ENCODE measurements at places on chromosomes 7 and 10. TPM values are rescaled to one million over a fixed set of nuclear protein-coding genes. Genes with fewer than 3 reads are reported as not detected.

The VSTM4 gene
- not detected for total RNA-seq

The LEP gene
- total RNA-seq, result not detected

The ANKRD30A gene
- not detected for total RNA-seq

The APBB1IP gene
- total RNA-seq, result not detected

GRCh38 chr7:102320181-102320580 lies 33.5 kb downstream of the SH2B2 start:
- no peak overlapping the region for H3K27ac ChIP-seq
- no peak for DNase-seq
- peaks cover 7% of the 10 kb centered on the region for H3K36me3 ChIP-seq

GRCh38 chr10:1465418-1465911 lies 271.9 kb downstream of the ADARB2 start:
- peak overlapping the region; percentile 29 for H3K4me3 ChIP-seq
- peaks cover 6% of the 10 kb centered on the region for H3K4me1 ChIP-seq
- peak; percentile 66 for DNase-seq
- peaks cover 9% of the 10 kb centered on the region for H3K27me3 ChIP-seq

DNA sequence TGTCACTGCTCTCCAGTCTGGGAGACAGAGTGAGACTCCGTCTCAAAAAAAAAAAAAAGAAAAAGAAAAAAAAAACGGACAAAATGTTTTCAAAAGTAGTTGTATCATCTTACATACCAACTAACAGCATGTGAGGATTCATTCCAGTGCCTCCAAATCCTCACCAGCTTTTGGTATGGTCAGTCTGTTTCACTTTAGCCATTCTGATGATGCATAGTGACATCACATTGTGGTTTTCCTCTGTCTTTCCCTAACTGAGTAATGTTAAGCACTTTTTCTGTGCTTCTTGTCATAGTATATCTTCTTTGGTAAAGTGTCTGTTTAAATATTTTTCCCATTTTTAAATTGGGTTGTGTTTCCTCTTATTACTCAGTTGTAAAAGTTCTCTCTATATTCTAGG lies 251.4 kb upstream of the CTBP2 start:
- H3K27me3 ChIP-seq, result no peaks in the 10 kb centered on the region
- no peak overlapping the region for H3K27ac ChIP-seq
- DNase-seq, result peak; percentile 88

DNA sequence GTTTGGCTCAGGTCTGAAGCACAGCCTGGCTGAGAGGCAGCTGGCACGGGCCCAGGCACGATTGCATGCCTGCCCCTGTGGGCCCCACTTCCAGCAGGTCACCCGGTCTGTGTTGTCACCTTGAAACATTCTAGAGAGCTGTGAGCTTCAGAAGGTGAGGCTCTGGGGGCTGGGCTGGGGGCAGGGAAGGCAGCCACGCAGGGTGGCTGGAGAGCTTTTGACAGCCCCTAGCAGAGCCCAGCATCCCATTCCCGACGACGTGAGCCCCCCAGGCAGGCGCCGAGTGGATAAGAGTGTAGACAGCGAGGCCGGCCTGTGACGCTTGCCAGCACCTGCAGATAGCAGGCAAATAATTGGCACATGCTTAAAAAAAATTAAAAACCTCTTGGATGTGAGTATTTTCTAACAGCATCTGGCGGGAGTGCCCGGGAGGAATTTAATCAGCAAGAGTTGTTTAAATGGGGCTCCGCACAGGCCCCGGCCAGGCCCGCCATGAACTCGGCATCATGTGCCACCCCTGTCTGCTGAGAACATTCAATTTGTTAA lies 212.0 kb upstream of the TBX20 start:
- no peak for DNase-seq
- H3K27ac ChIP-seq, result no peak overlapping the region
- H3K4me1 ChIP-seq, result no peaks in the 10 kb centered on the region
- H3K4me3 ChIP-seq, result no peak overlapping the region
- peaks cover 26% of the 10 kb centered on the region for H3K27me3 ChIP-seq
- H3K36me3 ChIP-seq, result no peaks in the 10 kb centered on the region

DNA sequence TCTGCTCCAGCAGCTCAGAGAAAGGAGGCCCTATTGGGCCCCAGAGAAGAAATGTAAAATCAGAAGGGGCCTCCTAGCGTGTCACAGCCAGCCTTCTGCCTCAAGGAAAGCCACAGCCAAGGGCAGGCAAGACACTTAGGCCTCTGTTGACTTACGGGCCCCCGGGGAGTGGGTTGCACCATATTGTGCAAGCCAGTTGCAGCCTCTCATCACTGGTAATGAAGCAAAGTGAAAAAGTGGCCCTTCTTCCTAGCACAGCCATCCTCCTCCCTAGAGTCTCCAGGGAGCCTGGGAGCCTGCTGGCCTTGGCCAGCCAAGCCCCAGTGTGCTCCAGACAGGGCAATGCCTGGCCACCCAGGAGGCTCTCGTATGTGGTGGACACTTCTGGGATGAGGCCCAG lies 56.2 kb upstream of the GDF10 start:
- no peak overlapping the region for H3K4me3 ChIP-seq
- H3K36me3 ChIP-seq, result no peaks in the 10 kb centered on the region

GRCh38 chr7:158428837-158429753 lies 158.5 kb downstream of the PTPRN2 start:
- peaks cover 31% of the 10 kb centered on the region for H3K4me1 ChIP-seq
- H3K4me3 ChIP-seq, result no peak overlapping the region
- H3K27me3 ChIP-seq, result no peaks in the 10 kb centered on the region

DNA sequence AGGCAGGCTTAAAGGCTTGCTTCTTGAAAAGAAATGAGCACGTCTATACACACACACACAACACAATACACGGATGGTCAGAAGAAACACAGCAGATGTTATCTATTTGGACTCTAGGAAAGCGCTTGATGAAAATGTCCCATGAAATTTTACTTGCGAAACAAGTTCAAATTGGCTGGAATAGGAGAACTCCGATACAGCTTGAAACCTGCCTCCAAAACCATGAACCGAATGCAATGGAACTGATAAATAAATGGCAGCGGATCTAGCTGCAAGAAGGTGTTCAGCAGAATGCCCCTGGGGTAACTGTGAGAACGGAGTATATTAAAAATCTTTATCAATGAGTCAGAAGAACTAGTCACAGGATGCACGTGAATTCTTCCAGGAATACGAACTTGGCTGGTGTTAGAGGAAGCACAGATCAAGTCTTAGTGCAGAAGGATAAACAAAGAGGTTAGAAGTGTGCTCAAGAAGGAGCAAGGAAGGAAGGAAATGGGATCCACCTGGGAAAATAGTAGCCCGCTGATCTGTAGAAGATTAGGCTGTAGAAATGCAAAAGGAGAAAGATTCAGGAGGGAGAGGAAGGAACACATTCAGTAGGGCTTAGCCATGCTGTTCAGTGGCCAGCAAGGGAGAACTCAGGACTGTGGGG lies 142.0 kb upstream of the PRKCQ start:
- peak overlapping the region; percentile 55 for H3K4me3 ChIP-seq
- H3K27me3 ChIP-seq, result no peaks in the 10 kb centered on the region
- H3K36me3 ChIP-seq, result no peaks in the 10 kb centered on the region
- peaks cover 23% of the 10 kb centered on the region for H3K4me1 ChIP-seq
- peak overlapping the region; percentile 95 for H3K27ac ChIP-seq
- DNase-seq, result peak; percentile 96

DNA sequence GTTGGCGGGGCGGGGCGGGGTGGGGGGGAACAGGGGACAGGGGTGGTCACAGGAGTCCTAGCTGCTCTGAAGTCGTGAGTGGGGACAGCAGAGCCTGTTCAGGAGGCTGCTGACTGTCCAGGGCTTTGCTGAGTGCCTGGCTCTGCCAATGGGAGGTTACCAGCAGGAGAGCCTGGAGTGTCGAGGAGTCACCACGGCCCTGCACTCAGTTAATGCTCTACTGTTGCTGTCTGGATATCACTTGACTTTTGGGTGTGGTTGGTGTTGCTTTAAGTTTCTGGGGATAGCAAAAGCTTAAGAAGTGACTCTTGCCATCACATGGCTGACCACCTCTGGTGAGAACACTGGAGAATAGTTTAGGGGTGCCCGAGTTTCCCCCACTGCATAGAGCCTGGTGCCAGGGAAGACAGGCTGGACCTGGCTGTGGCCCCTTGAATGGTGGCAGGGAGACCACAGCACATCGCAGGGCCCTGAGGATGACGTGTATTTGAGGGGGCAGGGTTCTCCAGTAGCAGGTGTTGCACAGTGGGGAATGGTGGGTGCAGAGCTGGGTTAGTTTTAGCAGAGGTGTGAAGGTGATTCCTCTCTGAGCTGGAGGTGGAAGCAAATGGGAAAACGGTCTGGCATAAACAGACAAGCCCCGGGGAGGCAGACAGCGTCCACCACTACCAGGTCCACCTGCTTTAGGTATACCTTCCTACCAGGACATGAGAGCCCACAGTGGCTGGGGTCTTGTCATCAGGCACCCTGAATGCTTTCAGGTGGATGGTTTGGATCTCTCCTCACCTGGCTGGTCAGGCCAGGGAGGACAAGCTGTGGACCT lies 54.2 kb upstream of the CAMK2B start:
- no peaks in the 10 kb centered on the region for H3K27me3 ChIP-seq
- peaks cover 27% of the 10 kb centered on the region for H3K36me3 ChIP-seq
- H3K27ac ChIP-seq, result no peak overlapping the region

- H3K36me3 ChIP-seq, result no peaks in the 10 kb centered on the region
- no peak for DNase-seq
- H3K4me1 ChIP-seq, result no peaks in the 10 kb centered on the region
- no peaks in the 10 kb centered on the region for H3K27me3 ChIP-seq
- no peak overlapping the region for H3K27ac ChIP-seq
Observed at GRCh38 chr7:33754933-33755928, 150.1 kb upstream of the BMPER start.

DNA sequence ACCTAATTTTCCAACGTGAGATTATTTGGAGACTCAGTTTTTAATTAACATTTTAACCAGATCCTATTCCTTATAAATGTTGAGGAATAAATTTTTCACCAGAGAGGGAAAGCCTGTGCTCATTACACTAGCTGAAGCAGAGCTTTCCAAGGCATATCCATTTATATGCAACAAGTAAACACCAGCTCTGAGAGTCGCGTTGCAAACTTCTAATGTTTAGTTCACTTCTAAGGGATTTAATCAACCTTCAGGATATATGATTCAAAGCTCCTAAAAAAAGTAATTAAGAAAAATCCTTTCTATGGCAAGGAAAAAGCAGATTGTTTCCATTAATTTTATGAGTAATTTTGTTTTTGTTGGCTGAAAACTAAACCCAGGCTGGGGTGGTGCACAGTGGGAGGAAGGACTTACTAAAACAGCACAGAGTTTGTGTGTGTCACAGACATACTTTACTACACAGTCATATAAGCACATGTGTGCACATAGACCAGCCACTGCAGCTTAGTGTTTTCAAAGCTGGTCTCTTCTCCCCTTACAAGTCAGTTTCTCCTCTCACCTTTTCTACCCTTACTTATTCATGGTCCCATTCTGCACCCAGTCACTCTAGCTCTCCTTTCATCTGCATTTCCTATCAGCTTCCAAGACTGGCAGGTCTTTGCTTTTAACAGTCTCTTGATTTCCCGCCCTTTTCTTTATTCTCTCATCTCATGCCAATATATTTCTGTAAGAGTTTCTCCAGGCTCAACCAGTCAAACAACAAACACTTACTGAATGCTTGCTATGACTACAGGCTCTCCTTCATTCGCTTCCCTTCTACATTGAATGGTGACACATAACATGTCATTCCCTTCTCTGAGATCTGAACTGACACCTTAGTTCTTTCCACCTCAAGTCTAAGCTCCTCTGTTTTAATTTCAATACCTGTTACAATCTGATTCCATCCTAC lies 81.1 kb upstream of the FZD1 start:
- peaks cover 10% of the 10 kb centered on the region for H3K4me1 ChIP-seq
- no peak overlapping the region for H3K4me3 ChIP-seq
- peak overlapping the region; percentile 54 for H3K27ac ChIP-seq
- DNase-seq, result peak; percentile 78

DNA sequence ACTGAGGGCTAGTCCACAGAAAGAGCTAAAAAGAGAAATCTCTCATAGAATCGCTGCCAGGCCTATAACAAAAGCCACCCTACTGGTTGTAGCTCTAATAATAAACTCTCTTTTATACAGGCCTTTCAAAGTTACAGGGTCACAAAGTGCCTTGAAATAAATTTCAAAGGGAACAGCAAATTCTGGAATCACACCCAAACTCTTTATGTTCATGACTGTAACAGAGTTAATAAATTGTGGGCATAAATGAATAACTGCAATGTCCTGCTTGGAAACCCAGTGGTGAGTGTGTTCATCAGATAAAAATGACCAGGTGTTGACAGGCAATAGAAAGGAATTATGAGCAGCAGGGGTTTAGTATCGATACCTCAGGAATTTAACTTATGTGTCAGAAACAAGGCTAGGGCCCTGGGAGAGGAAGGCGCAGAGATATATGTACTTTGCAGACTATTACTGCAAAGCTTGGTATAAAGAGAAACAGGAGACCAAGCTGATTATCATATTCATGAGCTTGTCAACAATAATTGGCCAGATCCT lies 9.3 kb downstream of the CDC14C start:
- no peak for DNase-seq
- H3K4me3 ChIP-seq, result no peak overlapping the region

DNA sequence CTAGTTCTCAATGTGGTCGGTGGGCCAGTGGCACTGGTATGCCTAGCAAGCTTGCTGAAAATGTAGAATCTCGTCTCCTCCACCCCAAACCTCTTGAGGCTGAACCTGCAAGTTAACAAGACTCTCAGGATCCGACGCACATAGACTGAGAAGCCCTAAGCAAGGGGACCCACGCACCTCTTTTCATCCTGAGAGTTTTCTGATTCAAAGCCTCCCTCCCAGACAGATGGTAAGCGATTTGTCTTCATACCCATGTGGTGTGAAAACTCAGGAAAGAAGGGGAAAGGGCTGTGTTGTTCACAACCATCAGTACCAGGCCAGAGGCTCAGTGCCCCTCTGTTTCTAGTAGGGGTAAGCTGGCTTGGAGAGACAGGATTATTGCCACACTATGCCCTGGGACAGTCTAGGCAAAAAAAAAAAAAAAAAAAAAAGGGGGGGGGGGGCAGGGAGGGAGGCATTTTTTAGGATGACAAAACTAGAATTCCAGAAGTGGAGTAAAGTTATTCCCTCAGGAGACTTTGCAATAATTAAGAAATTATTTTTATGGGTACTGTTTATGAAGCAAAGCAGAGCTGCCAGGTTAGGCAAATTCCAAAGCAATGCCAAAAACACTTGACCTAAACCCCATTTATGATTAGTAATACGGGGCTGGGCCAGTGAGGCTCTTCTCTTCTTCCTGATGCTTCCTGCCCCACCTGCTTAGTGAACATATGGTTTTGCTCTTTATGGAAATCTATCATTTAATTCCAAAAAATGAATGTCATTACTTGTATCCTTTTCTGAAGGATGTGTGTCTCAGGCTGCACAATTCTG lies 117.6 kb upstream of the PDLIM1 start:
- no peaks in the 10 kb centered on the region for H3K27me3 ChIP-seq
- H3K4me1 ChIP-seq, result peaks cover 10% of the 10 kb centered on the region
- no peak overlapping the region for H3K27ac ChIP-seq
- no peak overlapping the region for H3K4me3 ChIP-seq
- no peaks in the 10 kb centered on the region for H3K36me3 ChIP-seq
- peak; percentile 63 for DNase-seq

All from MCF 10A (cell line).